ENCODE measurements at places on chromosomes 12 and 14.

DNA sequence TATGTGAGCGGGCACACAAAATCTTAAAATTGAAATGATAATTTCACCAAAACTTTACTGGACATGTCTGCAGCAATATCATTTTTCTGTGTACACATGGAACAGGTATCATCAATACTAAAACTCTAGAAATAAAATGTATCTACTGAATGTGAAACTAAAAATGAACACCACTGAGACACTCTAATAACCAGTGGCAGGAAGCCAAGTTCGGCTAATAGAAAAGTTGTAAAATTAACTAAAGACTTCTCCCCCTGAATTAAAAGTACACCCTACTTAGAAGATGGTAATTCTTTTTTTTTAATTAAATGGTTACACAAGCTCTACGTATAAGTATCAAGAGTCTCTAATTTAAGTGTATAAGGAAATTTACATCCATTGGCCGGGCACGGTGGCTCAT, 227.2 kb downstream of the MED13L start:
- DNase-seq = no peak

GRCh38 chr12:103640410-103640809, 53.3 kb downstream of the STAB2 start:
- DNase-seq = no peak

GRCh38 chr12:92952394-92952793, 23.3 kb upstream of the EEA1 start:
- no peak for DNase-seq

DNA sequence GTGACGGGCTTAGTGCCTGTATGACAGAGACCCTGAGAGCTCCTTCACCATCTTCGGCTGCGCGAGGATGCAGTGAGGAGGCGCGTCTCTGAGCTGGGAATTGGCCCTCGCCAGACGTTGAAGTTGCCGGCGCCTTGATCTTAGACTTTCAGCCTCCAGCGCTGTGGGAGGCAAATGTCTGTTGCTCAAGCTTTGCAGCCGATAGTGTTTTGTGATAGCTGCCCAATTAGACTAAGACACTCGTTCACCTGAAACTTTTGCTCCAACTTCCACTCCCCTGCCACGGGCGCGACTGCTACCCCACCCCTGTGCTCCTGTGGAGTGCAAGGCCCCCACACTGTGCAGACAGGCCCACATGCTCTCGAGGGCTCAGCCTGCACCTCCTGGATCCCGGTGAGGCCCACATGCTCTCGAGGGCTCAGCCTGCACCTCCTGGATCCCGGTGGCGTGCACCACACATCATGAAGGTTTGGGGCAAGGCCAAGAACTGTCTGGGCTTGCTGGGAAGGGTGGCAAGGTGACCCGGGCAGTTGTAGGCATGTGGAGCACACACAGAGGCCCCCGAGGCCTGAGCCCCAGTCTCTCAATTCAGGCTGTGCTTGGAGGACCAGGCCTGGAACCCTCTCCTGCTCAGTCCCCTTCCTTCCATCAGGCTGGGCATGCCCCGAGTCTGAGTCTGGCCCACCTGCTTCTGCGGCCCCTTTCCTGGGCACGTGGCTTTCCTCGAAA, 324.6 kb downstream of the TMEM121 start:
- no peak for DNase-seq

GRCh38 chr14:78737601-78738000, 567.4 kb downstream of the NRXN3 start:
- no peak for DNase-seq

Measured in activated CD4-positive, alpha-beta T cell treated with anti-CD3 and anti-CD28 coated beads, Interleukin-2, amount 50 U/mL, for 4 hours (primary cell).